ENCODE measurements at places on chromosomes 16 and 17.

- no peak for DNase-seq
Observed at GRCh38 chr17:66467766-66468165, 165.4 kb downstream of the PRKCA start.

- peak; percentile 87 for DNase-seq
Observed at GRCh38 chr16:85330694-85331188, 218.5 kb upstream of the CIBAR2 start.

DNA sequence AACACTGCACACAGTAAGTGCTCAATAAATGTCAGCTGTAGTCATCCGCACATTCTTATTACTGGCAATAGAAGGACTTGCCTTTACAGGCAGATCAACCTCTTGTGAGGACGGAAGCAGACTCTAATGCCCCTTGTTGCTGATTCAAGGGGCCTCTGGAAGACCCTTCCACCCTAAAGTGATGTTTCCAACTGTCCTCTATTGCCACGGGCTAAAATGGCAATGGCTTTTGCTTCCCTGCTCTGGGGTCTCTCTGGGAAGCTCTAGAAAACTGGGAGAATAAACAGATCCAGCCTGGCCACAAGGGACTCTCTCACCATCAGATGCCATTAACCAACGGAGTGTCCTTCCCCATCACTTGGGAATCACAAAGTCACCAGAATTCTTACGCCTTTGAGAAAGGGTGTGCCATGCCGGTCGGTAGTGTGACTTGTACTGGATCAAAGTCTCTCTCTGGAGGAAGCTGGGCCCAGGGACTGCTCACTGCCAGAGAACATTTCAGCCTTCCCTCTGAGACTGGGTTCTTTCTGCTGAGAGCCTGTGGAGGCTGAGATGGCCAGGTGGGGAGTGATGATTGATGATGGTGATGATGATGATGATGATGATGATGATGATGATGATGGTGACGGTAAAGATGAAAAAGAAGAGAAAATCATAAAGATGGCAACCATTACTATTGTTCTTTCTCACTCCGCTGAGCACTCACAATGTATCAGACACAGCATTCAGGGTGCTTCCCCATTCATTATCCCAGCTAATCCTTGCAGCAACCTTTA is 146.8 kb downstream of the CYLD start:
- no peak for DNase-seq

GRCh38 chr16:11141409-11142260 is 114.4 kb downstream of the SOCS1 start:
- DNase-seq, result no peak

DNA sequence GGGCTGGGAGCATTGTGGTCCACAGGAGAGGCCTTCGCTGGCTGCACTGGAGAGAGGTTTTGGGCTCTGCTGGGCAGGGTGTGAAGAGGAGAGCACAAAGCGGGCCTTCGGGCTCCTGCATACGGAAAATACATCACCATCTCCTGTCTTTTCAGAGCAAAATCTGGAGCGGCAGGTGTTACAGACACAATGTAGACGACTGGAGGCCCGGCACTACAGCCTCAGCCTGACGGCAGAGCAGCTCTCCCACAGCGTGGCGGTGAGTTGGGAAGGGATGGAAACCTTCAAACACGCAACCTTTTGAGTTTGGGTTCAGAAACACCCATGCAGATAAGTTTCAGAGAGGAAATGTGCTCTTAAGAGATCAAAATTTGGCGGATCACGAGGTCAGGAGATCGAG is 17.9 kb downstream of the GINS2 start:
- DNase-seq, result no peak

DNA sequence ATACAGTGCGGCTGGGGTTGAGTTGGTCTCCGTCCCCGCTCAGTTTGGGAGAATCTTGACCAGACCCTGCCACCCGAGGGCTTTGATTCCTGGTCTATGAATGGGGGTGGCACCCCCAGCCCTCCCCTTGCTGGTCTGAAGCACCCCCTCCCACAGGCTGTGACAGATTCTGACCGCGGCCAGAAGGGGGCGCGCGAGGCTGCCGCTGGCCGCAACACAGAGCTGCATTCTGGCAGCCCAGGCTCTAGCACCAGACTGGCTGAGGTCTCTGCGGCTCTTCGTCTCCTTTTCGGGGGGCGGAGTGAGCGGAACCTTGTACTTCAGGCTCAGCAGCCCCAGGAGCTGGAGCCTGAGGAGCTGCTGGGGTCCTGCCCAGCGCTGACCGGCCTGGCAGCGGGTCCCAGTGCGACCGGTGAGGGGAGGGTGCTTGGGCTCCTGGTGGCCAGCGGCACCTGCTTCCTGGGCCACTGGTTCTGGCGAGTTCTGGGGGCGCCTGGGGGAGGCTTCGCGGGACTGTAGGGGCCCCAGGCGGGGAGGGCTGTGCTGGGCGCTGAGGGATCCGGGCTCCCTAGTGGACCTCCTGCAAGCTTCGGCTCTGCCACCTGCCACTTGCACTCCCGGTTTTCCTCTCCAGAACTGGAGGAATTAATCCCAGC is 1011.6 kb downstream of the KCNJ18 start:
- DNase-seq, result no peak

DNA sequence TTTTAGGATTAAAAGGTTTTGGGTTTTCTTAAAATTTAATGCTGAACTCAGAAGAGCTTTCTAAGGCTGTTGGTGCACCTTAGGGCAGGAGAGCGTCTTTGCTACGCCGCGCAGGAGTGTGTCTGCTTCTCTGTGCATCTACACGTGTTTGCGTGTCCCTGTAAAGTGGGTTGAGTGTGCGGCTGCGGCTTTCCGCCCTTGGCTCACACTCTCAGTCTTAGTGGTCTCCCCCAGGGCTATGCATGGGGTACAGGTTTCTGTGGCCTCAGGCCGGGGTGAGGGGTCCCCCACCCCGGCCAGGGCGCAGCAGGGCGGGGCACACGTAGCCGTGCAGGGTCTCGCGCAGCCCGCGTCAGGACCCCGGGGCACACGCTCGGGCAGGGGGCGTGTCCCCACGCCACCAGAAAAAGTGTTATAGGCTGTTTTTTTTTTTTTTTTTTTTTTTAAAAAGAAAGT is 727 bp upstream of the TENT4B start:
- peak; percentile 17 for DNase-seq

DNA sequence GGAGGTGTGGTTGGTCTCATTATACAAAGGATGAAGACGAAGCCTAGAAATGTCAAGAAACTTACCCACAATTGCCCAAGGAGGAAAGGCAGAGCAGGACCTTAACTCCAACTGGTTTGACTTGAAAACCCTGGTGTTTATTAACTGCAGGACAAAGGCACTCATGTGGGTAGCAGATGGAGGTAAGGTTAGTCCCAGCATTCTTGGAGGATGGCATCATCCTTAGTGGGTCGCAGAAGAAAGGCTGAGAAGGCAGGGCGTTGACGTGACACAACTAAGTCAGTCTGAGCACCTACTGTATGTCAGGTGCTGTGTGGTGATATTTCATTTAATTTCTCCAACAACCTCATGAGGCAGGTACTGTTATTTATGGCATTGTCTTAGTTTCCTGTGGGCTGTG is 101.3 kb downstream of the HAPSTR1 start:
- no peak for DNase-seq

GRCh38 chr17:64679710-64680216 is 17.7 kb upstream of the SMURF2 start:
- DNase-seq, result no peak

GRCh38 chr17:14559264-14560119 is 258.6 kb downstream of the HS3ST3B1 start:
- DNase-seq, result no peak

DNA sequence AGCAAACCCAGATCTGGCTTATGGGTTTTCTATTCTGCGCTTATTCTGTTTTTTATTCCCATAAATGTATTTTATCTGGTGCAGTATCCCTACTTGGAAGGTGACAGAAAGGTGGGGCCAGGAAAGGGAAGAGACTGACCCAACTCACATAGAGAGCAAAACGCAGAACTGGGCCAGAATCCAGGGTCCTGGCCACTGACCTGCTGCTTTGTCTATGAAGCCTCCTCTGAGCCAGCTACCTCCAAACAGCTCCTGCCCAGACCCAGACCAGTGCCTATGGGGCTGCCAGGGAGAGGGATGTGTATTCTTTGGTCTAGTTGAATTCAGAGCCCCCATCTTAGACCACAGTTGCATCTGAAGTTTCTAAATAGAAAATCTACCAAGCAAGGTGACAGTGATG is 36.4 kb upstream of the CES5A start:
- no peak for DNase-seq

DNA sequence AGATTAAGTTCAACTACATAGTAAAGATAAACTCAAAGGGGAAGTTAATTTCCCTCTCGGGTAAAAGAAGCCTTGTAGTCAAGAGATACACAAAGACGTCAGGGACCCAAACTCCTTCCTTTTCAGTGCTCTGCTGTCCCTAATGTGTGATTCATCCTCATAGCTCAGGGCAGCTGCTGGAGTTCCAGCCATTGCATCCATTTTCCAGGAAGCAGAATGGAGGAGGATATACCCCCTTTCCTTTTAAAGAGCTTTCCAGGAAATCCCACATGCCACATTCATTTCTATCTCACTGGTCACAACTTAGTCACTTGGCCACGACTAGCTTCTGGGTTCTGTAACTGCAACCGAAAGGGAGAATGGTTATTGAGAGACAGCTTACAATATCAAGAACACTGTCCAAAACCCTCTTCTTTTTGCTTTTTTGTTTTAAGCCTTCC is 95.3 kb downstream of the SOCS1 start:
- DNase-seq, result no peak

GRCh38 chr16:85751698-85752501 is 1.0 kb upstream of the C16orf74 start:
- no peak for DNase-seq

GRCh38 chr16:259814-260253 is 15.9 kb downstream of the RGS11 start:
- no peak for DNase-seq

DNA sequence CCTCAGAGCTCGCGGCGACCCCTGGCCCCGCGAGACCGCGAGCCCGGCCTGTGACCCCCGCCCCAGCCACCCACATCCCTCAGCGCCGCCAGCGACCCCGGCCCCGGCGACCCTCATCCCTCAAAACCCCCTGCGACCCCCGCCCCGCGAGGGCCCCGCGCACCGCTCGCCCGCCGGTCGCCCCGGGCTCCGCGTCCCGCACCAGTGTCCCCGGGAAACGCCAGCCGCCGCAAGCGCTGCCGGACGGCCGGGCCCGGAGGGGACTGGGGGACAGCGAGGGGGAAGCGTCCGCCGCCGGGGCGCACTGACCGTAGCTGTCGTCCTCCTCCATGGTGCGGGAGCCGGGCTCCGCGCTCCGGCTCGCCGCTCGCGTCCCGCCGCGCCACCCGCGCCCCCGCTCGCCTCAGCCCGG is at the start of gene CYTH1:
Gene CYTH1 (minus strand): TSS at position 381 of the 412 bp plus-strand sequence. CDS start 50 bp downstream, at position 331.
- no peak for DNase-seq

GRCh38 chr17:78337244-78338109 is 22.4 kb downstream of the SOCS3 start:
- DNase-seq, result no peak

DNA sequence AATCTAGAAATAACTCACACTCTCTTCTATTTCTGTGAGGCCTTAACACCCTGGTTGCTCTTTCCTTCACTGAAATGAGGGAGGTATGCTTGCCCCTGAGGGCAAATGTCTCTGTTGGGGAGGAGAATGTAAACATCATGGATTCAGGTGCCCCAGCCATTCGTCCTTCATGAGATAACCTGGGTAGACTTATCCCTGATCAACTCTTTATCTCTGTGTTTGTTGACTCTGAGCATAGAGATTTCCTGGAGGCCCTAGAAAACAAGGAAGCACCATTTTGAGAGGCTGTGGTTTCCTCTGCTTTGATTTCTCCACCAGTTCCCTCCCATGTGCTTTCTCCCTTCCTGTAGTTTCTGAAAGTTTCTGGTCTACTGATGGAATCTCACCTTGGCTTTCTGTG is 77.3 kb downstream of the PHKB start:
- DNase-seq, result no peak

- DNase-seq, result no peak
Observed at GRCh38 chr16:48340054-48340453, 45.2 kb downstream of the SIAH1 start.

- peak; percentile 34 for DNase-seq
Observed at GRCh38 chr17:76585649-76586593, at the start of gene ST6GALNAC2. Gene ST6GALNAC2 (minus strand): TSS chr17:76585860. CDS start chr17:76585808, 52 bp downstream.

- no peak for DNase-seq
Observed at GRCh38 chr16:24822974-24823373, 22.8 kb upstream of the SLC5A11 start.

DNA sequence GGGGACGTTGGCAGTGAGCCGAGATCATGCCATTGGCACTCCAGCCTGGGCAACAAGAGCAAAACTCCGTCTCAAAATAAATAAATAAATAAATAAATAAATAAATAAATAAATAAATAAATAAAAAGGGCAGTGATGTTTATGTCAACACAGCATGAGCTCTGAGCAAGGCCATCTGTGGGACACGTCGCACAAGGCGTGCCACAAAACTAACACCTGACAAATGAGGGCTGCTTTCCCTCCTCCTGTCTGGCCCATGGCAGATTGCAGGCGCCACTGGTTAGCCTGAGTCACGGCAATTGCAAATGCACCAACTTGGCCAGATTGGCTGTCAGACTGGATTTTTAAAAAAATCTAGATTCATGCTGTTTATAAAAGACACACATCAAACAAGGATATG is 25.9 kb upstream of the SPNS3 start:
- no peak for DNase-seq

- DNase-seq, result no peak
Observed at GRCh38 chr17:41015454-41015853, 6.5 kb upstream of the KRTAP3-1 start.

GRCh38 chr16:89422905-89423630 is 67.3 kb downstream of the ANKRD11 start:
- DNase-seq, result no peak

DNA sequence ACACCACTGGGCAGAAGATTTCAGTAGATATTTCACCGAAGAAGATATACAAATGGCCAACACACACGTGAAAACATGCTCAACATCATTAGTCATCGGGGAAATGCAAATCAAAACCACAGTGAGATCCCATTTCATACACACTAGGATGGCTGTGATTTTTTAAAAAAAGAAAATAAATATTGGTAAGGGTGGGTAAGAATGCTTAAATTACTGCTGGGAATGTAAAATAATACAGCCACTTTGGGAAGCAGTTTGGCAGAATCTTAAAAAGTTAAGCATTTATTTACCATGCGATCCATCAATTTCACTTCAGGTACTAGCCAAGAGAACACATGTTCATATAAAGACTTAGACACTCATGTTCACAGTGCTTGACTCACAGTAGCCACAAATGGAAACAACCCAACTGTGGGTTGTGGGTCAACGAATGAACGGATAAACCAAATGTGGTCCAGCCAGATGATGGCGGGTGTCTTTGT is 6.5 kb upstream of the C16orf74 start:
- no peak for DNase-seq

DNA sequence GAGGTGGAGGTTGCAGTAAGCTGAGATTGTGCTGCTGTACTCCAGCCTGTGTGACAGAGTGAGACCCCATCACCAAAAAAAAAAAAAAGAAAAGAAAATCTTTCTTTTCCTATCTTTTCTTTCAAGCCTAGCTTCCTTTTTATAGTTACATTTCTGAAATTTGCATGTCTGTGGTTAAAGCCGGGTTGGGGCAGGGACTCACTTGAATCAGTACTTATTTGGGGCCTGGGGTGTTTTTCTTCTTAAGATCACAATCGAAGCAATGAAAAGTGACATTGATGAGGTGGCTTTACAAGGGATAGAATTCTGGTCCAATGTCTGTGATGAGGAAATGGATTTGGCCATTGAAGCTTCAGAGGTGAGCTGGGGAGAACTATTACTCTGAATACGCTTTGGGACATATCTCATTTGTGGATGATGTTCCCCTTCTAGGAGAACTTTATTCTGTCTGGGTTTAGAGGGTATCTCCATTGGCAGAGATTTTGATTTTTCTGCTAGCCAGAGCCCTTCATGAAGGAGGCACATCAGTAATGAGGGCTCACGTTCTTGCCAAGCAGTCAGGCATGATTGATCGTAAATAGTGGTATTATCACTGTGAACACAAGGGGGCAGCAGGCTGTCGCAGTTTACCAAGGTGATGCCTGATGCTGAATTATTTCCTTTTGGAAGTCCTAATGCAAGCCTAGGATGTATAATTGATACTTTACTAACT is 14.3 kb downstream of the KPNB1 start:
- DNase-seq, result peak; percentile 76

All from HAP-1 (cell line).